Motor neuron (in vitro differentiated cells): ENCODE measurements at places on chromosomes 16 and 17. TPM values are rescaled to one million over a fixed set of nuclear protein-coding genes. Genes with fewer than 3 reads are reported as not detected.

TP53TG3C gene
- total RNA-seq, result not detected in 2 replicates

- ATAC-seq, result no peak
Observed at GRCh38 chr17:41212524-41213169, 13.8 kb upstream of the KRTAP9-2 start.

- ATAC-seq, result peak; percentile 50
Observed at GRCh38 chr17:1147664-1148063, 32.1 kb downstream of the ABR start.

DNA sequence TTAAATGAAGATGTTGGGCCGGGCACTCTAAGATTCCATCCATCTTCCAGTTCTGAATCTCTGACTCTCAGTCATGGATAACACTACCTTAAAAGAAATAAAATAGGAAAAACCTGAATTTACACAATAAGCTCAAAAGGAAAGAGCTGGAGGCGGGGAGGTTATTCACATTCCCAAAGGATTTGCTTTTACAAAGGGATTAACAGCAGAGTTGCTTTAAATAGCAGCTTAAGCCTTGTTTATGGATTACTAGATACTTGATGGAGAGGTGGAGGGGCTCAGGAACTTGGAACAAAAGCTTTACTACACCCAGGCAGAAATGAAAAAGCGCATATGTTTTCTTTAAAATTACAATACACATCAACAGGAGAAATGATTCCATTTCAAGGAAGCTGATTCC is 84.5 kb downstream of the XYLT1 start:
- peak; percentile 11 for ATAC-seq

DNA sequence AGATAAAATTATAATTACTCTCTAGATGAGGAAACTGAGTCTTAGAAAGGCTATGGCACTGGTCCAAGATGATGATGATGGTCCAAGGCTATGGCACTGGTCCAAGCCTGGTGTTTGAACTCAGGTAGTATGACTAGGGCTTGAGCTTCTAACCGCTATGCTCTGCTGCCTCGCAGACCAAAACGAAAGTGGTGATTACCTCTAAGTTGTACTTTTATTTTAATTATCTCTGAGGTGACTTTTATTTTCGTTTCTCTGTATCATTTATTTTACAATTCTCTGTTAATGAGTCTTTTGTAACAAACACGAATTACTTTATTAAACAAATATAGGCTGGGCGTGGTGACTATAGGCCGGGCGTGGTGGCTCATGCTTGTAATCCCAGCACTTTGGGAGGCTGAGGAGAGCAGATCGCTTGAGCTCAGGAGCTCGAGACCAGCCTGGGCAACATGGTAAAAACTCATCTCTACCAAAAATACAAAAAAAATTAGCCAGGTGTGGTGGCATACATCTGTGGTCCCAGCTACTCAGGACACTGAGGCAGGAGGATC is 5.6 kb downstream of the REXO5 start:
- ATAC-seq, result no peak
